ENCODE measurements at places on chromosomes 11 and 22. TPM values are rescaled to one million over a fixed set of nuclear protein-coding genes. Genes with fewer than 3 reads are reported as not detected.

DNA sequence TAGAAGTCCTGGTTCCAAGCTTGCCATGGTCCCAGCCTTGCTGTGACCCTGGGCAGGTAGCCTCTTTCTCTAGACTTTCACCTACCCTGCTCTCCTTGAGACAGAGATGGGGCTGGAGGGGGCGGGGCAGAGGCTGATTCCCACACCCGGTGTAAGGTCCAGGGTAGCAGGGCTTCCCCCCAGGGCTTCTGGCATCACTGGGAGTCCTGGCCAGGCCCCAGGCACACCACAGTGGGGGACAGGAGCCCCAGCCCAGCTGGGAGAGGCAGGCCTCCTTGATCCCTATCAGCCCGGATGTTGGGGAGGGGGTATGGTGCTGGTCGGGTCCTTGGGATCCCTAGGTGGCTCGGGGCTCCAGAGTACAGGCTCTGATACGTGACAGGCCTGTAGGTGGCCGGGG, 1.7 kb upstream of the NUDT8 start:
- peak; percentile 83 for DNase-seq

The SYT13 gene
- 1.8 TPM for total RNA-seq

The BBOX1 gene
- 0.90 TPM for total RNA-seq

- no peak for DNase-seq
Measured at GRCh38 chr11:37908219-37908548, 1310.1 kb upstream of the RAG2 start.

- peak; percentile 98 for DNase-seq
Measured at GRCh38 chr11:108121274-108122155, at the start of gene ACAT1. Gene ACAT1 (plus strand): TSS chr11:108121567. CDS start chr11:108121607, 40 bp downstream.

DNA sequence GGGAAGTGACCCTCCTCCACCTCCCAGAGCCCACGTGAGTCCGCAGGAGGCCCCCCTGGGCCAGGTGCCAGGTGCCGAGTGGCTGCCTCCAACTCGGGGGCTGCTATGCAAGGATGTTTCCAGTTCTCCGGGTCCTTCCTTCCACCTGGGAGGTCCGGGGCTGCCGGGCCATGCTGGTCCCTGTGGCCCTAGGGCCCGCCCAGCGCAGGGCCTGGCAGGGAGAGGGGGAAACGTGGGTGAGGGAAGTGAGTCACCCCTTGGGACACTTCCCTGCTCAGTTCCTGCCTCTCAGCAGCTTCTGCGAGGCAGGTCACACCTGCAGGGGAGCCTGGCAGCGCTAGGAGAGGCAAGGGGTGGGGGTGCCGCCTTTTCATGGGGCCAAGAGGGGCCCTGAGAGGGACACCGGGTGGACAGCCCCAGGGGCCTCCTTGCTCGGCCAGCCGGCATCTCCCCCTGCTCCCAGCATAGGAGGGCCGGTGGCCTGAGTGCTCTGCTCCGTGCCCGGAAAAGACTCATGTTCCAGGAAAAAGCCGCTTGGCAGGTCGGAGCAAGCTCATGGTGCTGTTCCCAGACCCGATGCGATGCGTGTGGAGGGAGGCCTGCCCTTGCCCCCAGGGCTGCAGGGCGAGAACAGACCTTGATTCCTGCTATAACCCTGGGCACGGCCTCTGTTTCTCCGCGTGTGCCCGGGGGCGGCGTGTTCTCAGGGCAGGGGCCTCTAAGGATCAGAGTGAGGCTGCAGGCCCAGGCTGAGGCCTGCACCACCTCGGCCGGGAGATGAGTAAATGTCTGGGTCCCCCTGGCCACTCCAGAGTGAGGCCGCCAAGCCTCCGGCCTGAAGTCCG, 30.3 kb upstream of the WNT7B start:
- peak; percentile 88 for DNase-seq

All from chondrocyte (in vitro differentiated cells).